Activated CD8-positive, alpha-beta T cell treated with anti-CD3 and anti-CD28 coated beads for 36 hours (primary cell): ENCODE measurements at places on chromosomes 11 and 22.

GRCh38 chr22:32531228-32531627 is 56.6 kb downstream of the FBXO7 start:
- no peaks in the 10 kb centered on the region for H3K36me3 ChIP-seq
- no peak overlapping the region for H3K27ac ChIP-seq
- DNase-seq = no peak
- H3K4me3 ChIP-seq = no peak overlapping the region

DNA sequence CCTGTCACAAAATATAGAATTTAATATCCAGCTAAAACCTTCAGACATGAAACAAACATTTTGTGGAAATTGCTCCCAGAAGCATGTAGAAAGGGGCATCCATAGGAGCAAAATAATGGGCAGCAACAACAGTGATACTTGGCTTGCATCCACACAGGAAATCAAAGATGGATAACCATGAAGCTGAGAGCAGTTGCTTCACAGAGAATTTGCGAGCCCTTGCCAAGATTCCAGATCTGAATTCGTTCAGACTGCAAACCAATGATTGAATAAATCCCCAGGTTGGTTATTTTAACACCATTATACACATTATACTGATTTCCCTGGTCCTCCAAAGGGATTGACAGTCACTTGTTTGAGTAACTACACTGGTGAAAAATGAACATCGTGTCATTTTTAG is 15.6 kb upstream of the OR51L1 start:
- H3K27ac ChIP-seq = no peak overlapping the region
- no peaks in the 10 kb centered on the region for H3K27me3 ChIP-seq
- no peak overlapping the region for H3K4me3 ChIP-seq
- H3K36me3 ChIP-seq = no peaks in the 10 kb centered on the region

DNA sequence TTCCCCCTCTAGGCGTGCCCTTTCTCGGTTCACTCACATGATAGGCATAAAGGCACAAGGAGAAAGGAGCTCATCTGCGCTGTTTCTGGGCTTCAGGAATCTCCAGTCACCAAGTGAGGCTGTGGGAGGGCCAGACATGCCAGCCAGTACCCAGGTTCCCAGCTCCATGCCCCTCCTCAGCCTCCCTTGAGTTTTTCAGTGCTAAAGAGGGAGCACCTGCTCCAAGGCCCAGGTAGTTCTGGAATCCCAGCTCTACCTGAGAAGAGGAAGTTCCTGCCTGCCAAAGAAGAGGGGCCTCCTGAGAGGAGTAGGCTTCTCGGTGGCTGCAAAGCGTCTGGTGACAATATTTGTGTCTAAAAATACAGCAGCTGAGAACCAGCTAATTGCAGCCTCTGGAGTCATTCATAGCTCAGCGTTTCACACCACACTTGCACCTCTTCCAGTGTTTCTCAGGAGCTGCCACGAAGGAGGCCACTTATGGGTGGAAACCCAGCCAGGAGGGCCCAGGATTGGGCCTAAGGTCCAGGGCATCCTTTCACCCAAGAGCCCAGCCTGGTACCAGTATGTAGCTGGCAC is 197.4 kb downstream of the TRIM29 start:
- no peak for DNase-seq
- no peak overlapping the region for H3K4me3 ChIP-seq
- H3K27ac ChIP-seq = no peak overlapping the region
- no peaks in the 10 kb centered on the region for H3K4me1 ChIP-seq
- H3K27me3 ChIP-seq = peaks cover 10% of the 10 kb centered on the region
- H3K36me3 ChIP-seq = no peaks in the 10 kb centered on the region

DNA sequence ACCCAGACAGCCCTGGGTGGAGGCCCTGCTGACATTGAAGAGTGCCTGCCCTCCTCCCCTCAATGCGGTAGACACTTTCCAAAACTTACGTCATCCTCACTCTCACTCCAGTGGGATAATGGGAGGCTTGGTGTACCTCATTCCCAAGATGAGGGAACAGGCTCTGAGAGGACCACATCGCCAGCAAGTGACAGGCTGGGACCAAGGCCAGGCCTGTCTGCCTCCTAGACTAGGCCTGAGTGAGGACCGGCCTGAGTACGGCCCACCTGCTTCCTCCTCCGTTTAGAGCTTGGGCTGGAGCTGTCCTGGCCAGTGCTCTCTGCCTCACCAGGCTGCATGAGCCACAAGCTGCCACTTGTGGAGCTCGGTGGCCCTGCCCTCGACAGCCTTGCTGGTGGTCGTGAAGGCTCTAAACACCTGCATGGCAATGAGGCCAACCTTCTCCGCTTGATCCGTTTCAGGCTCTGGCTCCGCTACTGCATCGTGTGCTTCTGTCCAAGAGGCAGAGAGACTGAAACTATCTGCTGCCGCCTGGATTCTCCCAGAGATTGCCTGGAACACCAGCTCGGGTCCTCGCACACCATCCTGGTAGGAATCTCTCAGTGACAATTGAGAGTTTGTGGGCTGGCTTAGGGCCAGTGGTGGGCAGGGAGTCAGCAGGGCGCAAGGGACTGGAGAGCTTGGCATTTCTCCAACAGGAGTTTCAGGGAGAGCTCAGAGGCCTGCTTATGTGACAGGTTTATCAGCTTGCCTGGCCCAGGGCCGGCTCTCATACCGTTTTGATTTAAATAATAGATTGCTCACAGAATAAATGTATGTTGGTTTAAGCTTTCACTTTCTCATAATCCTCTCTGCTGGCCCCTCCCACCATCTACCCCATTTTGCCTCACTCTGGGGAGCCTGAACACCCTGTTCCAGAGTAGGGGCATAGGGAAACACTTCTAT is 9.4 kb downstream of the LRRC75B start:
- no peak overlapping the region for H3K4me3 ChIP-seq
- H3K27ac ChIP-seq = no peak overlapping the region
- H3K27me3 ChIP-seq = no peaks in the 10 kb centered on the region
- no peaks in the 10 kb centered on the region for H3K36me3 ChIP-seq

- no peaks in the 10 kb centered on the region for H3K4me1 ChIP-seq
- peaks cover 5% of the 10 kb centered on the region for H3K27me3 ChIP-seq
- H3K27ac ChIP-seq = no peak overlapping the region
- H3K4me3 ChIP-seq = no peak overlapping the region
- H3K36me3 ChIP-seq = no peaks in the 10 kb centered on the region
Measured at GRCh38 chr11:44382656-44383240, 72.8 kb upstream of the ALX4 start.

DNA sequence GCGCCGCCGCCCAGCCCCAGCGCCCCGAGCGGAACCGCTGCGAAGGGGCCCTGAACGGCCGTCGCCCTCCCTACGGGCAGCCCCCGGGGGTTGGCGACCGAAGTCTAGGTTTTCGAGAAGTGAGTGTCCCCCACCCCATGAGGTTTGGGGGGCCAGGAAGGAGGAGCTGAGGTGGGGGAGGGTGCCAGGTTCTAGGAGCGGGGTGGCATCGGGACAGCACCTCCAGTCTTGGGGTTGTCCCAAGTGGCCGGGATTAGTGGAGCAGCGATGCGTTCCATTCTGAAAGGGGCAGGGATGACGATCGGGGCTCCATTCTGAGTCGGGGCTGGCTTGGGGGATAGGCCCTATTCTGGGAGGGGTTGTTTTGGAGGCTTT is 408 bp downstream of the PPP2R5B start:
- peaks cover 13% of the 10 kb centered on the region for H3K4me1 ChIP-seq
- DNase-seq = peak; percentile 17
- H3K4me3 ChIP-seq = peak overlapping the region; percentile 88
- no peaks in the 10 kb centered on the region for H3K27me3 ChIP-seq
- H3K27ac ChIP-seq = no peak overlapping the region

- H3K27ac ChIP-seq = no peak overlapping the region
- peaks cover 18% of the 10 kb centered on the region for H3K36me3 ChIP-seq
- H3K4me1 ChIP-seq = peaks cover 9% of the 10 kb centered on the region
- peaks cover 2% of the 10 kb centered on the region for H3K27me3 ChIP-seq
Measured at GRCh38 chr22:44500599-44500998, 2.6 kb upstream of the RTL6 start.

GRCh38 chr11:63737718-63738117 is 30.9 kb downstream of the ZFTA start:
- H3K4me3 ChIP-seq = no peak overlapping the region
- no peak for DNase-seq
- H3K36me3 ChIP-seq = no peaks in the 10 kb centered on the region
- H3K27me3 ChIP-seq = no peaks in the 10 kb centered on the region

DNA sequence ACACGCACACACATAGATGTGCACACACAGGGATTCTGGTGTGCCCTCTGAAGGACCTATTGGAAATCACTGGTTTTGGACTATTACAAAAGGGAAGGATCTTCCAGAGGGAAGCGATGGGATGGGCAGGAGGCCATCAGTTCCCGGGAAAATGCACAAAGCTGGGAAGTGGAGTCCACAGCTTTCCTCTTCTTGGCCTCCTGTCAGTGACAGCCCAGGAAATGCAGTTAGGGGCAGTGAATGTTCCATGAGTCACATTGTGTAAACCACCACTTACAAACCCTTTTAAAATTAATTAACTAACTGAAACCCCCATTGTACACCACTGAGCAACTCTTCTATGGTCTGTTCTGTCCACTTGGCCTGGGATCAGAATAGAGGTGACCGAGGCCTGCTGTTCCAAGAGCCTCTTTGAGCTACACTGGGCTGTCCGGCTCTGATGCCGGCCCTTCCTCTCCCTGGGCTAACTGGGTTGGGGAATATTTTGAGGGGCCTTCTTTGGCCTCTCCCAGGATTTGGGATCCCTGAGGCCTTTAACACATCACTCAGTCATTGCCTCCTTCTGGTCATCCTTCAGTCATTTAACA is 137.7 kb downstream of the FEZ1 start:
- no peaks in the 10 kb centered on the region for H3K4me1 ChIP-seq
- DNase-seq = no peak
- H3K27ac ChIP-seq = no peak overlapping the region
- no peaks in the 10 kb centered on the region for H3K36me3 ChIP-seq

GRCh38 chr11:115303929-115304531 is 200.2 kb downstream of the CADM1 start:
- no peak overlapping the region for H3K4me3 ChIP-seq
- peaks cover 3% of the 10 kb centered on the region for H3K27me3 ChIP-seq
- H3K27ac ChIP-seq = no peak overlapping the region
- DNase-seq = no peak
- H3K4me1 ChIP-seq = no peaks in the 10 kb centered on the region

- no peaks in the 10 kb centered on the region for H3K36me3 ChIP-seq
- H3K4me3 ChIP-seq = no peak overlapping the region
- H3K4me1 ChIP-seq = no peaks in the 10 kb centered on the region
- no peak for DNase-seq
- H3K27me3 ChIP-seq = no peaks in the 10 kb centered on the region
Measured at GRCh38 chr11:2570211-2570811, 125.5 kb downstream of the KCNQ1 start.

DNA sequence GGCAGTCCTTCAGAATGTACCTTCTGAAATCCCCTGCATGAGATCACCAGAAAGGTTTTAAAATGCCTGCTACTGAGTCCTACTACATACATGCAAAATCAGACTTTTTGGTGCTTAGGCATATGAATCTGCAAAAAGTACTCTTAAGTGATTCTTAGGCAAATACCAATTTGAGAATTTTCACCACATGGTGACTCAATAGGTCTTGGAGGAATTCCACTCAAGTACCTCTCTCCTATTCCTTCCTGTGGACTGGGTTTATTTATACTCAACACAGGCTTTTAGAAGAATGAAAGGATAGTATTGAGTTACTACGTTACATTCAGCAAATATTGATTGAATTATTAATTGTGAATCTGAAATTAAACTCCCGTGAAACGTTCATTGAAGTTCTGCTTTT is 223.9 kb downstream of the CNTN5 start:
- no peaks in the 10 kb centered on the region for H3K36me3 ChIP-seq
- no peak overlapping the region for H3K4me3 ChIP-seq
- H3K27me3 ChIP-seq = no peaks in the 10 kb centered on the region
- no peaks in the 10 kb centered on the region for H3K4me1 ChIP-seq
